Muscle of leg (tissue), 16 donors: ENCODE measurements at places on chromosomes 4 and X. TPM values are rescaled to one million over a fixed set of nuclear protein-coding genes. Genes with fewer than 3 reads are reported as not detected.

FGFBP1 gene
- polyA plus RNA-seq, result 0.15 TPM

USP17L28 gene
- polyA plus RNA-seq, result not detected

NUP62CL gene
- 0.39 TPM for polyA plus RNA-seq

TXK gene
- polyA plus RNA-seq, result 0.22 TPM

USP38 gene
- 13.6 TPM for polyA plus RNA-seq

SPATA4 gene
- 0.21 TPM for polyA plus RNA-seq

PLP1 gene
- 100 TPM for polyA plus RNA-seq

CYTL1 gene
- 14.2 TPM for polyA plus RNA-seq

CTAG1A gene
- not detected for polyA plus RNA-seq

CASP6 gene
- 14.8 TPM for polyA plus RNA-seq

ZDHHC15 gene
- polyA plus RNA-seq, result 4.6 TPM

APBB2 gene
- 27.3 TPM for polyA plus RNA-seq

C4orf51 gene
- polyA plus RNA-seq, result not detected

SULT1E1 gene
- polyA plus RNA-seq, result 68.5 TPM

TMEM156 gene
- polyA plus RNA-seq, result 0.62 TPM

SMIM31 gene
- 0.12 TPM for polyA plus RNA-seq

ABCB7 gene
- 18.4 TPM for polyA plus RNA-seq

AFM gene
- polyA plus RNA-seq, result not detected
